ENCODE measurements at places on chromosomes 3 and 15.

GRCh38 chr3:171251835-171252234 lies 208.4 kb downstream of the TNIK start:
- DNase-seq = no peak

DNA sequence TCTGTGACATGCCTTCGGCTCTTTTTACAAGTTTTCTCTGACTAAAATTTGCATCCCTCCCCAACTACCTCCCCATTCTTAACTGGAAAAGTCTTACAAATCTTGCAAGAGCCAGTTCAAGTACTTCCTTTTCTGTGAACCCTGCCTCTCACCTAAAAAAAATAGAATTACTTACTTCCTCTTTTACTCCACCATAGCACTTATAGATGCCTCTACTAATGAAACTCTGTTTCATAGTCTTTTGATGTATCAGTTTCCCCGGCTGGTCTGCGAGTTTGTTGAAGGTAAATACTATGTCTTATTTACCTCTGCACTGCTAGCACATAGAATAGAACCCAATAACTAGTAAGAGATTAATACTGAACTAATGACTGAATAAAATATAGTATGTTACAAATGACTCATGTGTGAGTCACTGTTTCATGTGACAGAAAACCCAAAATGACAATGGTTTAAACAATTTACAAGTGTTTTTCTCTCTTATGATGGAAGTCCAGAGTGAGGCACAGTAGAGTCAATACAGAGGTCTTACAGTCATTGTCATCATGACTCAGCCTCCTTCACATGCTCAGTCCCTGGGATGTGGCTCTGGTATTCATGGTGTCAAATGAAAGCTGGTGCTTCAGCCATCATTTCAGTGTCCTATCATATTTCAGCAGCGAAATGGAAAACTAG lies 393.5 kb downstream of the RSL24D1 start:
- DNase-seq = no peak

DNA sequence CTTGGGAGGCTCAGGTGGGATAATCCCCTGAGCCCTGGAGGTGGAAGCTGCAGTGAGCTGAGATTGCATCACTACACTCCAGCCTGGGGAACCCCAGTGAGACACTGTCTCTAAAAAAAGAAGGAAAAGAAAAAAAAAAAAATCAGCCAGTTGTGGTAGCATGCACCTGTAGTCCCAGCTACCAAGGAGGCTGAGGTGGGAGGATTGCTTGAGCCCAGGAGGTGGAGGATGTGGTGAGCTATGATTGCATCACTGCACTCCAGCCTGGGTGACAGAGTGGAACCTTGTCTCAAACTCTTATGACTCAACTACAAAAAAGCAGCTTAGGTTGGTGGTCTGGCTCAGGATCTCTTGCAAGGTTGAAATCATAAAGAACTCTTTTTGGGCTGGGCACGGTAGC lies 19.3 kb upstream of the GPX1 start:
- no peak for DNase-seq

DNA sequence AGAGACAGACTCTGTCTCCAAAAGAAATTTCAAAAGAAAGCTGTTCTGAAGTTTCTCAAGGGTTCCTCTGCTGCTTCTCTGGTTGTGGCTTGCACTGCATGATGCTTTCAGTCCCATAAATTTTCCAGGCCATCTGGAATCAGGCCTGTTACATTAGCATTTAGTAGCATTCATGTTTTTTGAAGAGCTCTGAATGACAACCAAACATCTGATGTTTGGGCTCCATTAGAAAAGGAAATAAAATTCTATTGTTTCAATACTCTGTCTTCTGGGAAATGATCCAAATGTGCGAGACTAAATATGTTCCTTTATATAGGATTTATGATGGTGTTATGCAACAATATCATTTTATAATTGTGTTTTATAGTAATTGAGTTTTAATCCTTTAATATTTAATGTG lies 455.8 kb downstream of the GABRG3 start:
- no peak for DNase-seq

DNA sequence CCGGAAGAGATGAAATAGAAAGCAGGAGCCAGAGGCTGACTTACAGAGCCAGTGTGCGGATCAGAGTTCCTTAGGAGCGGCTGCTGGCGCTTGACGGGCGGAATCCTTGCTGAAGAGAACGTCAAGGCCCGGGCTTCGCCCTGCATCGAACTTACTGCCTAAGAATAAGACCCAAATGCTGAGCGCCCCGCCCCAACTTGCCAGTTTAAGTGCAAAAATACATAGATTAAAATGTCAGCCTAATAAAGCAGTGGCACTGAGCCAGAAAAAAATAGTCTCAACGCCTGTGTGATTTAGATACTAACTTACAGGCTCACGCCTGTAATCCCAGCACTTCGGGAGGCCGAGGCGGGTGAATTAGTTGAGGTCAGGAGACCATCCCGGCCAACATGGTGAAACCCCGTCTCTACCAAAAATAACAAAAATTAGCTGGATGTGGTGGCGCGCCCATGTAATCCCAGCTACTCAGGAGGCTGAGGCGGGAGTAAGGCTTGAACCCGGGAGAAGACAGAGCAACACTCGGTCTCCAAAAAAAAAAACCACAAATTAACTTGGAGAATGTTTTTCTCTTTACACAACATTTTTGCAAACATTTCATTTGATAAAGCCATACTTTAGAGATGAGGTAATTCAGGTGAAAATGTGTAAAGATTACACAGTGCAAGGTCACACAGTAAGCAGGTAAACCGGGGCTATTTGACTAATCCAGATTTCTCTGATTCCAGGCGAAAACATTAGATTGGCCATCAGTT lies 1.2 kb upstream of the UBP1 start:
- peak; percentile 41 for DNase-seq

DNA sequence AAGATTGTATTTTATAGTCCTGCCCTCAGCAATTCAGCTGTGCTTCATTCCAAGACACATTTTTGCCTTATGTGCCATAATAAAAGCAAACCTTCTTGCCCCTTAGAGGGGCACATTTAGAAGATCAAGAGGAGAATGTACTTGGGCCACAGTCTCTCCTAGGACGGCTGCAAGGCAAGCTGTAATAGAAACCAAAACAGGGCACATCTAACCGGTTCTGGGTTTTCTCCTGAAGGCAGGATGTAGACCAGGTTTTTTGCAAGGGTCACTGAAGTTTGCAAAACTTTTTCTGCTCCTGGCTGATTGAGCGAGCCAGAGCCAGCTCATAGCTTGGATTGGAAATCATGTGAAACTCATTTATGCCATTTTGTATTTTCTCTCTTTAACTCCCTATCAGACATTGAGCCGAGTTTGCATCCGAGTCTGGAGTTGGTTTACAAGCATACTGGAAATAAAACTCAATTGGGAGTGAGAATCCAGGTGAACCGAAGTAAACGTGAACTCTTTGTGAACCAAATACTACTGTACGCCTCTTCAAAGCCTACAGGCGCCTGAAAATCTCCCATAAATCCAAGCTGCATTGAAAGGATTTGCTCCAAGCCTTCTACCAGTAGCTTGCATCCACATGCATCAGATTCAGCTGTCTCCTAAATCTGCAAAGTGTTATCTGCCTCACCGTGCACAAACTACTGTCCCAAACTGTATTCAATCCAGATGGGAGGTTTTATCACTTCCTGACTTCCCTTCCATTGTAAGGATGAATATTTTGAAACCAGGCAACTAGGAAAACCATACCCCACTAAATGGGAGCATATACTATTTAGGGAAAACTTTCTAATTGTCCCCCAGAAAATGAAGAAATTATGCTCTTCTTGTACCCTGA lies 60.9 kb upstream of the TSC22D2 start:
- no peak for DNase-seq

DNA sequence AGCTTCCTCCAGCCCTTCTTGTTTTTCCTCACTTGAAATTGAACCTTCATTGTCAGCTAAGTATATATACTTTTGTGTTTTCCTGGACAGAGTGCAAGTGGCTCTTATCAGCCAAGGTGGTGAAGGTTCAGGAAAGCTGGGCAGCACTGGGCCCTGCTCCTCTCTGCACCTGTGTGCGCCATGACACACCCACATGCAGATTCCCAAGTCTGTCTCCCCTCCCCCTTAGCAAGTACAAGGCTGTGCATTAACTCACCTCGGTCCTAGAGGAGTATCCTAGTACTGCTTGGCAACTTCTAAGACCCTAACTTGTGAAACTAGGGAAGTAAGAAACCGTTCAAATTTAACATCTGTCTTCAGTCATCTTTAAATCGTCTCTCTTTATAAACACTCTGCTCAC lies 85.8 kb downstream of the SLC49A4 start:
- no peak for DNase-seq

DNA sequence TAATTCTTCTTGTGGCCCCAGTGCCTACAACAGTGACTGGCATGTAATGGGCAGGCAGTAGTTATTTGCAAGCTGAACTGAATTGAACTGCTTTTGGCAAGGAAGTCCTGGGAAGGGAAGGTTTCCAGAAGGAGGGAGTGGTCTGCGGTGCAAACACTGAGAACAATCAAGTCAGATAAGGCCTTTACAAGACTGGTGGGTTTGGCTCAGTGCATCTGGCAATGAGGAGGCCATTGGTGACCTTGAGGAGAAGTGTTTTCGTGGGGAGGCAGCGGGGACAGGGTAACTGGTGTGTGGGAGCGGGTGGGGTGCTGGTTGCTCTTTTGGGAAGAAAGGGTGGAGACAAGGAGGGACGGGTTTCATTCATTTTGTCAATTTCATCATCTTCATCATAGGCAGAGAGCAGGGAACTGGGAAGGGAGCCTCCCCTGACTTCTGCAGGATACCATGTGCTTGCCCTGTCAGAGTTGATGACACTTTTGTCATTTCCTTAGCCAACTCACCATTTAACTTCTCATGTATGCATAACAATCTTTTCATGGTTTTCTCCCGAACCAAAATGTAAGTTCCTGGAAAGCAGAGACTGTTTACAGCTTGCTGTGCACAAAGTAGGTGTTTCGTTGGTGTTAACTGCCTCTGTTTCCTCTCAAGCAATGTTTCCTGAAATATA lies 8.4 kb upstream of the EHD4 start:
- DNase-seq = no peak

All from H54 (cell line).